Diencephalon (tissue), 1 donor: ENCODE measurements at places on chromosomes 13 and 19. TPM values are rescaled to one million over a fixed set of nuclear protein-coding genes. Genes with fewer than 3 reads are reported as not detected.

The PTGER1 gene
- total RNA-seq = 0.69 TPM

The ERICH4 gene
- total RNA-seq = not detected

The GPC6 gene
- 19.8 TPM for total RNA-seq

The SYCN gene
- not detected for total RNA-seq

The KIR3DL1 gene
- total RNA-seq = not detected

The GAPDHS gene
- not detected for total RNA-seq

The KL gene
- 5.1 TPM for total RNA-seq

The KLF5 gene
- total RNA-seq = 2.8 TPM

The REEP6 gene
- total RNA-seq = 5.1 TPM

The SLC6A16 gene
- 1.2 TPM for total RNA-seq

The ZNF208 gene
- total RNA-seq = 11.8 TPM

The MCEMP1 gene
- not detected for total RNA-seq

The GJB6 gene
- total RNA-seq = 10.6 TPM

The LGALS14 gene
- total RNA-seq = 1.4 TPM

The CEACAM16 gene
- total RNA-seq = not detected

The TPGS1 gene
- total RNA-seq = 24.7 TPM

The FPR1 gene
- 10.6 TPM for total RNA-seq

The ACP5 gene
- 0.46 TPM for total RNA-seq

The ATP4A gene
- total RNA-seq = not detected

The CPB2 gene
- total RNA-seq = not detected

The DENND1C gene
- 0.69 TPM for total RNA-seq

The C19orf18 gene
- total RNA-seq = not detected

The ZNF571 gene
- total RNA-seq = 12.9 TPM

The COLGALT1 gene
- total RNA-seq = 22.8 TPM

The KCTD12 gene
- total RNA-seq = 111 TPM

The PSG7 gene
- not detected for total RNA-seq

The DNASE2 gene
- 7.8 TPM for total RNA-seq

The SPC24 gene
- 9.0 TPM for total RNA-seq

The KLK14 gene
- not detected for total RNA-seq

The CLEC11A gene
- total RNA-seq = 2.5 TPM

The GPR4 gene
- 0.23 TPM for total RNA-seq
